ENCODE measurements at places on chromosomes 13 and 19.

- no peak for DNase-seq
Measured at GRCh38 chr19:50432221-50433028, at the start of gene MYBPC2. Gene MYBPC2, plus strand, starts transcription at chr19:50432892. Its CDS starts 62 bp downstream, at chr19:50432954.

GRCh38 chr19:35037716-35038622 is 3.6 kb upstream of the HPN start:
- no peak for DNase-seq

- DNase-seq = no peak
Measured at GRCh38 chr13:53105890-53106289, 77.3 kb downstream of the OLFM4 start.

DNA sequence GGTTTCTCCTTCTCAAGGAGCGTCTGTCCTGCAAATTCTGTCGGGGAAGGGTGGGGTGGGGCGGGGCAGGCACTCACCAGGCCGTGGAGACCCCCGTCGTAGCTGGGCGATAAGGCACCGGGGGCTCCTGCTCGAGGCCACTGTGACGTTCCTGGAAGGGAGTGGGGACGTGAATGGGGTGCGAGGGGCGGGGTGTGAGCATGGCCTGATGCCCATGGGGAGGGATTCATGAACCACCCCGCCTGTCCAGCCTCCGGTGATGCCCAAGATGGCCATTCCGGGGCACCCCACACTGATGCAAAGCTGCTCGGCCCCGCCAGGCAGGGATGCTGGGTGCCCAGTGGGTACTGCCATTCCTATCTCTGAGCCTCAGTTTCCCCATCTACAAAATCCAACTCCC is 14.4 kb upstream of the UQCR11 start:
- DNase-seq = no peak

DNA sequence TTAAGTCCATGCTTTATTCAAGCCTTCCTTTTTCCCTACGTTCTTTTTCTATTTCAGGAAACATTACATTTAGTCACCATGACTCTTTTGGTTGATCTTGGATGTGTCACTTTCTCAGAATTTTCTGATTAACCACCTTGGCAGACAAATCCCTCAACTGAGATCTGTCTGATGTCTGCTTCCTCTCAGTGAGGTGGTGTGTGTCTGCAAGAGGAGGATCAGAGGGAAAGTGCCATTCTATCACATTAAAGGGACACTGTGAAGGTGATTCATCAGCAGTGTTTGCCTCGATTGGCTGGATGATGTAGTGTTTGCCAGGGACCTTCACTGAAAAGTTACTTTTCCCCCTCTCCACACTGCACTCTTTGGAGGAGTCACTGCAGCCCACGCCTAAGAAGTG is 3.0 kb upstream of the CCNP start:
- no peak for DNase-seq

DNA sequence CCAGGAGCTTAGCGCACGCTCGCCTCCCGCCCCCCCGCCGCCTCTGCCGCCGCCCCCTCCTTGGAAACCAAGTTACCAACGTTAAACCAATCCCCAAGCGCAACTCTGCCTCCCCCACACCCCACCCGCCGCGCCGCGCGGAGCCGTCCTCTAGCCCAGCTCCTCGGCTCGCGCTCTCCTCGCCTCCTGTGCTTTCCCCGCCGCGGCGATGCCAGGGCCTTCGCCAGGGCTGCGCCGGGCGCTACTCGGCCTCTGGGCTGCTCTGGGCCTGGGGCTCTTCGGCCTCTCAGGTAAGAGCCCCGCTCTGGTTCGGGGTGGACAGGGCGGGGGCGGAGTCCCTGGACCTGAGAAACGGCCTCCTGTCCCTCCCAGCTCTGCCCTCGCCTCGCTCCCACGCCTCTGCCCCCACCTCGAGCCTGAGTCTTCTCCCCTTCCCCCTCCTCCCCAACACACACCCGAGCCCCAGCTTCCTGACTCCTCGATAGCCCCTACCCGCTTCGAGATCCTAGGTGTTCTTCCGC is at the start of gene ICAM5:
TSS of gene ICAM5 (plus strand) at position 117 of the 521 bp plus-strand sequence. CDS start at position 209, 92 bp downstream.
- DNase-seq = no peak

DNA sequence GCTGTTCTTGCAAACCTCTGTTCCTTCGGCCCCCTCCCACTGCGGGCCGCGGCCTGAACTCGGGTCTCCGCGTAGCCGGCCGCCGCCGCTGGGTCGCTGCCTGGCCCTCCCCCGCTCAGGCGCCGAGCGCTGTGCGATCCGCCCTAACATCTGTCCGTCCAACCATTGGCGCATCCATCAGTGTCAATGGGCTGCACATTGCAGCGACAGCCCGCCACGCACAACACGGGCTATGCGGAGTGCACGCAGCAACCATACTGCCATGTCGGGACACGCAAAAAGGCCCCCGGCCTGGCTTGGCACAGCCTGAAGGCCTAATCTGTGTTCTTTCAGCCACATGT is 2.6 kb upstream of the TSHZ3 start:
- DNase-seq = no peak

- DNase-seq = no peak
Measured at GRCh38 chr13:50085063-50085462, 69.8 kb downstream of the KCNRG start.

- DNase-seq = no peak
Measured at GRCh38 chr13:50616101-50616500, 227.4 kb downstream of the DLEU7 start.

- no peak for DNase-seq
Measured at GRCh38 chr13:110158226-110158625, 148.7 kb downstream of the COL4A1 start.

DNA sequence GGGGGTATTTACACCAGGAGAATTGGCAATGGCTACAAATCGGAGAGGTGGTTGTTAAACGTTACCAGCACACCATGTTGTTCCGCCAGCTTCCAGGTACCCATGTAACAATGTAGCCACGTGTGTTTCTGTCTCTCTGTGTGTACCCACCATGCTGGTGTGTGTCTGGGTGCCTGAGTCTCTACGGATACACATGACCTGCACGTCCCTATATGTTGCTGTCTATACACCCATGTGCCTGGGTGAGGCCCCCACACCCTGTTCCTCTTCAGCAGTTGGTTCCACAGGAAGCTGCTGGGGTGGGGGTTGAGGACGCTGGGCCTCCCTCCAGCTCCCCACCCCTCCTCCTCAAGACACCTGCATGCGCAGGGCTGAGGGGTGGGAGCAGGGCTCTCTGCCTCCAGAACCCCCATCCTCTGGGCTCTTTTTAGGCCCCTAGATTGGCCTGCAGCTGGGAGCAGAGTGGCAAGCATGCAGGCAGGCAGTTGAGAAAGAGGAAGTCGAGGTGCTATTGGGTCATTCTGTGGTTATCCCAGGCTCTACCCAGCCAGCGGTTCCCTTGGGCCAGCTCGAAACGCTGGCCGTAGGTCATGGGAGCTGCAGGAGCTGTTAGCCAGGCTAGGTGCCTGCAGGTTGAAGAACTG is at the start of gene ARHGEF18:
TSS of gene ARHGEF18 (plus strand) at position 351 of the 644 bp plus-strand sequence. CDS start 13,954 bp downstream, outside the sequence.
- no peak for DNase-seq

DNA sequence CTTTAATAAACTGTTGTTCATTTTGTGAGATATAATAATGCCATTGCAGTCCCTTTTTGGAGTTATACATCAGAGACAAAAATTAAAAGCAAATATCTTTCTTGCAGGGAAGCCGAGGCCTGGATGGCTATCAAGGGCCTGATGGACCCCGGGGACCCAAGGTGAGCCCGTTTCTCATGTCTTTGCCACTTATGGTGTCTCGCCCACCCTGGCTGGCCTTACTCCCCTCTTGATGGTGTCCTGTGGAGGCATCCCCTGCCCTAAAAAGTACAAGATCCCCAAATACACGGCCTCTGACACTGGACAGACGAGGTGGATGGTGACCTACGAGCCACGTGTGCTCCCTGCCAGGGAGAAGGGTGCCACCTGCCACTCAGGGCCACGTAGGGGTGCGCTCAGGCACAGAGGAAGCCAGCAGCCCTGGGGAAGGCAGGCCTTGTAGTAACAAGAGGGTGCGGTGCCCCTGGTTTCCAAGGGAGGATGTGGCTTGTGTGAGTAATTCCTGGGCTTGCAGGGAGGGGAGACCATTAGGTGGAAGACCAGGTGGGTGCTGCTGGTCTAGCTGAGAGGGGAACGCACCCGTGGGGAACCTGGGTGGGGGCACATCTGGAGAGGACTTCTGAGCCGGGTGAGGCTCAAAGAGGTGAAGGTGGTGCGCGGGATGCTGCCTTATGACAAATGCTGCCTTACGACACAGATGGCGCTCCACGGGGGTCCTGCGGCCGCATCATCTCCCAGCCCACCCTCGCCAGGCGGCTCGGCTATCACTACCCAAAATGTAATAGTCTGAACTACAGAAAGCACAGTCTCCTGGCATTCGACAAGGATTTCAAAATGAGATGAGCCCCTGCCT is 115.6 kb downstream of the RAB20 start:
- DNase-seq = no peak

GRCh38 chr13:42815681-42816080 is 34.3 kb downstream of the FAM216B start:
- DNase-seq = no peak

- DNase-seq = no peak
Measured at GRCh38 chr13:41025518-41025917, 6.4 kb upstream of the ELF1 start.

DNA sequence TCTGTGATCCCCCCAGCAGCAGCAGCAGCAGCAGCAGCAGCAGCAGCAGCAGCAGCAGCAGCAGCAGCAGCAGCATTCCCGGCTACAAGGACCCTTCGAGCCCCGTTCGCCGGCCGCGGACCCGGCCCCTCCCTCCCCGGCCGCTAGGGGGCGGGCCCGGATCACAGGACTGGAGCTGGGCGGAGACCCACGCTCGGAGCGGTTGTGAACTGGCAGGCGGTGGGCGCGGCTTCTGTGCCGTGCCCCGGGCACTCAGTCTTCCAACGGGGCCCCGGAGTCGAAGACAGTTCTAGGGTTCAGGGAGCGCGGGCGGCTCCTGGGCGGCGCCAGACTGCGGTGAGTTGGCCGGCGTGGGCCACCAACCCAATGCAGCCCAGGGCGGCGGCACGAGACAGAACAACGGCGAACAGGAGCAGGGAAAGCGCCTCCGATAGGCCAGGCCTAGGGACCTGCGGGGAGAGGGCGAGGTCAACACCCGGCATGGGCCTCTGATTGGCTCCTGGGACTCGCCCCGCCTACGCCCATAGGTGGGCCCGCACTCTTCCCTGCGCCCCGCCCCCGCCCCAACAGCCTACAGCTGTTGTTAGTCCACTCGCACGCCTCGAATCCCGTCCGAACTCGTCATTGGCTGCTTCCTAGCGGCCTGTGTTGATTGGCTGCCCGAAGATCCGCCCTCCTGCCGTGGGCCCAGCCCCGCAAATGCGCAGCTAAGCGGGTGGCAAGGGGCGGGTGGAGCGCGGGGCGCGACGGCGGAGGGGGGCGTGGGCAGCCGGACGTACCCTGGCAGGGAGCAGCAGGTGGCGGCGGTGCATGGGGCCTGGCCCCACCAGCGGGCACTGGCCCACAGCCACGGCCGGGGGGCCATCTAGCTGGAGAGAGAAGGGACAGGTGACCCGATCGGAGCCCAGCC is 1.4 kb upstream of the SIX5 start:
- peak; percentile 95 for DNase-seq

- peak; percentile 11 for DNase-seq
Measured at GRCh38 chr13:112781881-112782361, 92.1 kb downstream of the ATP11A start.

GRCh38 chr13:99955747-99956472 is 15.7 kb downstream of the ZIC5 start:
- no peak for DNase-seq

DNA sequence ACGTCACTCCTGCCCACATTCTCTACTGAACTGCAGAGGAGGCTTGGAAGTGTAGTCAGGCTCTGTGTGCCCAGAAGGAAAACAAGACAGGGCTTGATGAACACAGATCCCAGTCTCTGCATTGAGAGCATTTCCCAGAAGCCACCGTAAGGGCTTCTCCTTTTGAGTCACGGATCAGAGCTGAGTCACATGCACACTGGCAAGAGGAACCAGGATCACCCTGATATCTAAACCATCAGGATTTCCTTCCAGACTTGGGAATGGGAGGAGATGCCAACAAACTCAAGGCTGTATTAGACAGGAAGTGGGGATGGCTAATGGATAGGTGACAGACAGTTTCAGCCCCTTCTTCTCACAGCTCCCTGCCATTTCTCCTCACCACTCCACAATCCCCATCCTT is 17.7 kb upstream of the FBXO17 start:
- no peak for DNase-seq

GRCh38 chr19:45664575-45664974 is 3.4 kb upstream of the GIPR start:
- DNase-seq = no peak

DNA sequence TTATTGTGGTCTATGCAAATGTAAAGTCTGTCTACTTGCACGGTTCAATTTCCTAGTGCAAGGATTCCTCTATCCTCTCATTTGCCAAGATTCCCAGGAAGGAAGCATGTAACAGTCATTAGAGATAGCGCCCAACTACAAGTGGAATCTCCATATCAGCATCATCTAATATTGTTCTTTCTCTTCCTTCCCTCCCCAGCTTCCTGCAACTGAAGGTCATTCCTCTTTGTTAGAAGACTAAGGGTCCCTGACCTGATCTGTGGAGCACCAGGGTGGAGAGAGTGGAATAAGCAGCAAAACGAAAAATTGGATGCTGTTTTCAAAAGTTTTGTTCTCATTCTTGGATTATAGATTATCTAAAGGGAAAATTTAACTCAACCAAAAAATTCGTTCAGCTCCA is 714.0 kb downstream of the DIAPH3 start:
- no peak for DNase-seq

GRCh38 chr19:21463449-21464105 is 41.8 kb upstream of the ZNF429 start:
- no peak for DNase-seq

GRCh38 chr19:48872884-48873475 is 759 bp downstream of the PPP1R15A start:
- DNase-seq = peak; percentile 89

- DNase-seq = no peak
Measured at GRCh38 chr13:98217597-98217996, 40.5 kb upstream of the RNF113B start.

- peak; percentile 65 for DNase-seq
Measured at GRCh38 chr19:13091400-13092157, 11.1 kb downstream of the LYL1 start.

GRCh38 chr19:44571830-44572580 is 41.4 kb upstream of the IGSF23 start:
- DNase-seq = no peak

GRCh38 chr13:103351035-103351828 is 285.0 kb upstream of the SLC10A2 start:
- no peak for DNase-seq

DNA sequence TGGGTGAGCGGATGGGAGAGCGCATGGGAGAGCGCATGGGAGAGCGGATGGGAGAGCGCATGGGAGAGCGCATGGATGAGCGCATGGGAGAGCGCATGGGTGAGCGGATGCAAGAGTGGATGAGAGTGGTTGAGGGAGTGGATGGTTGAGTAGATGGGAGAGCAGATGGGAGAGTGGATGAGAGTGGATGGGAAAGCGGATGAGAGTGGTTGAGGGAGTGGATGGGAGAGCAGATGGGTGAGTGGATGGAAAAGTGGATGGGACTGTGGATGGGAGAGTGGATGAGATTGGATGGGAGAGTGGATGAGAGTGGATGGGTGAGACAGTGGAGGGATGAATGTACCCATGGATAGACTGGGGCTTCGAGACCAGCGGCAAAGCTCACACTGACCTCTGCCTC is 8.6 kb upstream of the TEKTIP1 start:
- DNase-seq = no peak
